SHP77 treated with DMSO at 0.1 percent for 48 hours (cell line): ENCODE measurements at places on chromosomes 6 and 20.

- no peak for DNase-seq
Observed at GRCh38 chr6:120407696-120408095, 926.6 kb downstream of the TBC1D32 start.

DNA sequence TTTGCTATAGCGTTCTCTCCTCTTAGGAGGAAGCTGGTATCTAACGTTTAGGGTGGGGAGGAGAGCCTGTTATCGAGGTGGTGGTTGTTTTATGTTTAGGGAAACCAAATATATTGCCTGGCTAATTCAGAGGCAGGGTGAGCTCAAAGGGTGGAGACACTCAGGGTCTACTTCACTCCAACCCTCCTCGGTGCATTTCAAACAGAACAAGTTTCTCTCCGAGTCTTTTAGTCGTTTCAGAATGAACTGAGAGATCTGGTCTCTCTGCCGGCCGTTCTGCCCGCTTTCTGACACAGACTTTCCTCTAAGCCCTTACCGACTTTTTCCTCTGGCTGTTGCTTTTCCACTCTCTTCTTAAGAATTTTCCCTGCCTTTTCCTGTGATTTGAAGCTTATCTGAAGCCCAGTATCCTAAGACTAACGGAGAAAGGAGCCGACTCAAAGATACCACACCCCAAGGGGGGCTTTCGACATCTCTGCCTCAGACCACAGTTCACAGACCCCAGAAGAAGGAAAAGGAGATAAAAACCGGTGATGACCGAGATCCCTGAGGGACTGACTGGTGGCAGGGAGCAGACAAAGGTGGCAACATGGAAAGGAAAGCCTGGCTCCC, 865 bp downstream of the STK38 start:
- no peak for DNase-seq

DNA sequence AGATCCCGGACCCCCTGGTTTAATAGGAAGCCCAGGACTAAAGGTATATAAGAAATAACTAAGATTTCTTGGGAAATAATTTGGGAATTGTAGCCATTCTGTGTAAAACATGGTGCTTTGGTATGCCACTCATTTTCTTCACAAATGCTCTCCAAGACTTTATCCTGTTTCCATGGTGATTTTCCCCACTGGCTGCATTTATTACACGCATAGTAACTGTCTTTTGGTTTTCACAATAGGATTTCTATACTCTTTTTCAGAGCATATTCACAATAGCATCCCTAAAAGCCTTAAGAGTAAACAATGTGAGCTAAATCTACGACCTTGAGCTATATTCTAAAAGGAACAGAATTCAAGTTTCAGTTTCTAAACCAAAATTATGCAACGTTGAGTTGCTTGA, 160.8 kb downstream of the COL9A1 start:
- DNase-seq, result no peak

DNA sequence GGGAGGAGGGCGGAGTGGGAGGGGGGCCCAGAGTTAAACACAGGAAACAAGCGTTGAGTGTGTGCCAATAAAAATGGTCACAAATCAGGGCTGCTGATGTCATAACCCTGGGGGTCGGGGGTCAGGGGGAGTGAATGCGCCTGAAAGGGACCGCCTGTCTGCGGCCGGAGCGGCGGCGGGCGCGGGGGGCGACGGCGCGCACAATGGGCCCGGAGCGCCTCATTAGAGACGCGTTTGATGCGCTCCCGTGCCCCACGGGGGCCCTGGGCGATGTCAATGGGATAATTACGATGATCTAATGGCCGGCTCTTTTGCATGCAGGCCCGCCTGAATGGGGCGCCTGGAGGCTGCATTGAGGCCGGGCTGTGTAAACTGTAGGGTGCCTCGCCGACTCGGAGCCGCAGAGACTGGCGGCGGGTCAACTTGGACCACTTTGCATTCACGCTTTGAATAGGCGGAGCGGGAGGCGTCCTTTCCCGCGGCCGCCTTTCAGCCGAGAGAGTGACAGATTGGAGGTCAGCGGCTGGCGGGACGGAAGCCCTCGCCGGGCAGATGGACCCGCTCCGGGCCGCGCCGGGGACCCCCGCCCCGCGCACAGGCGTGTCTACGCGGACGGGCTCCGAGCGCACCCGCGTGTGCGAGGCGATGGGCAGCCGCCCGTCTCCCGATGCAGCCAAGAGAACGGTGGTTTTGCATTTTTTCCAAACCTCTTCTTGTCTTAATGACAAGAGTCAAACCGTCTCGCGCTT, 296.1 kb downstream of the TFAP2C start:
- no peak for DNase-seq

DNA sequence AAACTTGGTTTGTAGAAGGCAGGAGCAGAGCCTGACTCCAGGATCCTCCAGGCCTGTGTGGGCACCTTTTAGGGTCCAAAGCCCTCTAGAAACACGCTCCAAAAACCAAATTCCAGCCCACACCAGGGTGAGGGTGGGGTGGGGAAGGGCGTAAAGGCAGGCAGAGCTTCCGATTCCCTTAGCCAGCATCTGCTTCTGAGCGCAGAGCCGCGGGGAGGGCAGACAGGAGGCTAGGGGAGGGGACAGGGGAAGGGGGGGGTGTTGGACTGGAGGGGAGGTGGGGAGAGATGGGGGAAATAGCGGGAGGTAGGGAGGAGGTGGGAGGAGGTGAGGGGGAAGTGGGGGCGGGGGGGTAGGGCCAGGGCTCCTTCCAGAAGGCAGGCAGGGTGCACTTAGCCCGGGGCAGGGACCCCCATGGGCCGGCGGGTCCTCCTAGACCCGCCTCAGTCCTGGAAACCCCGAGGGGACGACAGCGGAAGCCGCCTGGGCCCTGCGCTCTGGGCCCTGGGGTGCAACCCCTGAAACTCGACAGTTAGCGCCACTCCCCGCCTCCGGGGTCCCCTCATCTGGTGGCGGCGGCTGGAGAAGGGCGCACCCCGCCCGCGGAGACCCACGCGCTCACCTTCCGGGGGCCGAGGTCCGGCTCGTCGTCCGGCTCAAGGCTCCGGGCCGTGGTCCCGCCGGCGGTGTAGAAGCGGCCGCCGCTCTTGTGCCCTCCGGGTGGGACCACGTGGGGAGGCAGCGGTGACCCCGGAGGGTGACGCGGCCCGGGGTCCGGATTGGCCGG, 22.0 kb upstream of the FRMD1 start:
- DNase-seq, result no peak

DNA sequence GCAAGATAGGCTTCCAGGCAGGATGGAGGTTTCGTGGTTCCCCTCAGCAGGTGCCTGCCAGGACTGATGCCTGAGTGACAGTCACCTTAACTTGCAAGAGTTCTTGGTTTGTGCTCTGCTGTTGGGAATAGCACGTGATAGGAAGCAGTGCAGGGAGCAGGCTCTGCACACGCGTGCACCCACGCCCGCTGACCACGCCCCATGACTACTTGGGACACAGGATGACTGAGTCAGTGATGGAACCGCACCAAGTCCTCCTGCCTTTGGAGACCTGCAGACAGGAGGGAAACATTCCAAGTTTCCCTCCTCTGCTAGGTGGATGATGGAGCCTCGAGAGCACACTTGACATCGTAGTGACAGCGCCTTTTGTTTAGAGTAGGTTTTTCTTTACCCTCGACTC, 164.2 kb downstream of the DTNBP1 start:
- DNase-seq, result no peak

DNA sequence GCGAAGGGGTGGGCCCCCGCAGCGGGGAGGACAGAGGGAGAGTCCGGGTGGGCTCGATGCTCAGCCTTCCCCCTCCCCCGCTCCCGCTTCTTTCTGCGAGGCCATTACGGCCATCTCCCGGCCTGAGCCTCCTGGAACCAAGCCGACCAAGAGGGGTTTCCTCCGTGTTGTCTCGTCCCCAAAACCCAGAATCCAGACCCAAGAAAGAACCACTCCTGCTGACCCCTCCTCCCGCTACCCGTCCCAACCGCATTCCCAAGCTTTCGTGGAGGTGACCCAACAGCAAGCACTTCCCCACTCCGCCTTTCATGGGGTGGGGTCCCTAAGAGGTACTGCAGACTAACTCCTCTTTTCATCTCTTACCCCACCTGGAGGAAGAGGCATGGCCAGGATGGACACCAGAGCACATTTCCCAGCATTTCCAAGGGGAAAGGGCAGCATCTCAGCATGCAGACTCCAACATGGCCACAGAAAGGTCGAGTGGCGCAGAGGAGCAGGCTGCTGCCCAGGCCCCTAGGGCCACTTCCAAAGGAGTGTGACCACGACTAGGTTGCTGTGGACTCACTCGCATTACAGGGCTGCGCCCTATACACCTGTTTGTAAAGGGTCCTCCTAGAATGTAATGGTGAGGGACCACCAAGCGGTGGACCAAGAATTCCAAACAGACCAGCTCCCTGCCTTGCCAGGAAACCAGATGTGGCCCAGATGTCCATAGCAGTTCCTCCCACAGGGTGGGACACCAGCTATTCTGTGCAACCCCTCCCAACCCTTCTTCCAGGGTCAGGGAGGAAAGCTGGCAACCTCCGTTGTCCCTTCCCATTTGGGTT, 53.4 kb downstream of the MRPL14 start:
- no peak for DNase-seq

DNA sequence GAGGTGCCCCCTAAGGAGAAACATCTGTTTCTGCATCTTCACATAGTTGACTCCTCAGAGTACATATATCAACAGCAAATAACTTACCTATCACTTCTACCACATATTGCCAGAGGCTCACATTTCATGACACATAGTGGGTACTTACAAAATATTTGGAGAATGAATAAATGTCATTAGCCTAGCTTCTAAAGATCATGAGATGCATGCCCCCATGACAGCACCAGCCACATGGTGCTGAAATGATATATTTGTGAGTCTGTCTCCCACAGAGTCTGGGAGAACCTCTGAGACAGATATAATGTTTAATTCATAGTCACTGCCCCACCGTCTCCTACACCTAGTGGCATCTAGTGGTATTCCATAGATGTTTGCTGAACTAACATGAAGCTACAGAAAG, 555.6 kb downstream of the KIF16B start:
- DNase-seq, result no peak

- DNase-seq, result no peak
Observed at GRCh38 chr20:62355516-62355877, 11.6 kb downstream of the LAMA5 start.

- no peak for DNase-seq
Observed at GRCh38 chr6:118889163-118889562, 4.8 kb upstream of the ASF1A start.

GRCh38 chr6:37709932-37710555, 12.4 kb upstream of the MDGA1 start:
- no peak for DNase-seq

- no peak for DNase-seq
Observed at GRCh38 chr6:166950443-166950821, 5.9 kb downstream of the RNASET2 start.

DNA sequence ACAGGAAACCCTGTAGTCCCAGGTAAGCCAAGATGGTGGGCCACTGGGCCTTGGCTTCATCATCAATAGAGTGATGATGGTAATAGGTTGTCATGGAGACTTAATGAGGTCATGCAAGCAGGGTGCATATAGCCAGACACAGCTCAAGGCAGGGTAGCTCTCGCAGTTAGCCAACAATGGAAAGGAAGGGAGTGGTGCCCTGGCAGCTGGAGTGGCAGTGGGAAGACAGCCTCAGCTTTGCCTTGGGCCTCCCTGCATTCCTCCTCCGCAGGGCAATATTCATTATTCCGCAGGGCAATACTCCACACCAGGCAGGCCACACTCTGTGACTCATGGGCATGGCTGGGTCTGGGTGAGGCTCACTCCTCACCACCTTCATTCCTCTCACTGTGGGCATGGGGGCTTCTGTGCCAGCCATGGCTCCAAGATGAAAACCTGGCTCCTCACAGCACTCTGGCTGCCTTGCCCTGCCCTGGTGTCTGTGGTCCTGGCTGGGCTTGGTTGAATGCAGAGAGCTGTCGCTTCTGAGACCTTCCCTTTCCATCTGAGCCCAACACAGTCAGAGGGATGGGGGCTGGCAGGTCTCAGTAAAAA, 163.1 kb upstream of the PMEPA1 start:
- no peak for DNase-seq

DNA sequence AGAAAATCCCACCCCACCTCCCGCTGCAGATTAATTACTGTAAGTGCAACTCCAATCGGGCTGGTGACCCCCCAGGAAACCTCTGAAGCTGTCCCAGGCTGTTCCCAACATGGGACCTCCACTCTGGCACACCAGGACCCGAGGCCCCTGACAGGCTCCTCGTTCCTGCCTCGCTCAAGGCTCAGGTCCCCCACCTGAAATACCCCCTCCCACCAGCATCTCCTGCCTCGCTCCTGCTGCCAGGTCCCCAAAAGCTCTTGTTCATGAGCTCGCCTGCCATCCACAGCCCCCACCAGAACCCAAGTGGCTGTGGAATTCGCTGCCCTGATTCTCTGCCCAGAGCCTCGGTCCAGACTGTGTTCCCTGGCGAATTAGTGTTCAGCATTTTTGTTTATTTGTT, 26.1 kb downstream of the NPEPL1 start:
- DNase-seq, result no peak

DNA sequence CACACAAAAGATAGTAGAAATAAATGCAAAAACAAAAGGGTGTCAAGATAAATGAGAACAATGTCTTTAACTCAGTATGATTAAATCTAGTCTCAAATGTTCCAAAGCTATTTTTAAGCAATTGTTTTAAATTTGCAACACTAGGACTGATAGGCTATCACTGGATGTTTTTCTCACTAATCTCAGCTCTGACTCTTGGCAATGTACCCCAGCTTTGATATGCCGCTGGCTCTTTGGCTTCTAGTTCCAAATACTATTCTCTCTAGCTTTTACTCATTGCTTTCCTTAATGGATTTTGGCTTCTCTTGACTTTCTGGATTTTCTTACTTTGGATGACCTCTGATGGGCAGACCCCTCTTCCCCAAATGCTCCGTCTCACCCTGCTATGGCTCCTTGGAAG, 116.0 kb upstream of the SLC35B3 start:
- no peak for DNase-seq

- DNase-seq, result no peak
Observed at GRCh38 chr6:154938221-154938580, 56.9 kb upstream of the TIAM2 start.

- DNase-seq, result no peak
Observed at GRCh38 chr6:132122871-132123270, 171.7 kb upstream of the CCN2 start.

DNA sequence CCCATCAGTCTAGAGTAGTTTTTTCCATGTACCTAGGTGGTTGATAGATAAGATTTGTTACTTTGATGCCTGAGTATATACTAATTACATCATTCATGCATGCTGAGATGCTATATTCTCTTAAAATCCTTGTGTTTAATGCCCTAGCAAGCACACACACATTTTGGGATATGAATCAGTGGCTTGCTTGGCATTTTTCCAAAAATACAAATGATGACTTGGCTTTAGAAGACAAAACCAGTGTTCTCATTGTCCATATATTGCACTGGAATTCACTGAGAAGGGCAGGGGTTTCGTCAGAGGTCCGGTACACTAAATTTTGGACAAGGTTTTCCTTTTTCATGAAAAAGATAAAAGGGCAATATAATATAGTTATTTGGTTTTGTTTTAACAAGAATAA, 24.9 kb downstream of the GTPBP2 start:
- no peak for DNase-seq

- DNase-seq, result no peak
Observed at GRCh38 chr20:2365666-2366065, 15.0 kb upstream of the TGM6 start.

DNA sequence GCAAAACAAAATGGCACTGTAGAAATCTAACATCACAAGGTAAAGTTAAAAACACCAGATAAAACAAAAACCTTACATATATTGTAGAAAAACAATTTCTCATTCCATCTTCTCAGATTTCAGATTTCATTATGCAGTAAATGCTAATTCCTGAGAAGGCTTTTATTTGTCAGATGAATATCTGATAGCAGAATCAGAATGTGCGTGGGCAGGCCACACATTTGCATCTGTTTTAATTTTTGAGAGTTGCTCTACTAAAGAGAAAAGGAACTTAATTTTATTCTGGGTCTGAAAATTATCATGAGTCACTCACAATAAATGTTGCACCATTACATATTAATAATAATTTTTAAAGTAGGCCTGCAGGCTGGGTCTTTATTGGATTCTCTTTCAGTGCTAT, 329.3 kb upstream of the SPTLC3 start:
- DNase-seq, result no peak
